ENCODE measurements at places on chromosomes 16 and 17.

GRCh38 chr17:17849147-17849820, 12.5 kb upstream of the SREBF1 start:
- peak; percentile 81 for DNase-seq

DNA sequence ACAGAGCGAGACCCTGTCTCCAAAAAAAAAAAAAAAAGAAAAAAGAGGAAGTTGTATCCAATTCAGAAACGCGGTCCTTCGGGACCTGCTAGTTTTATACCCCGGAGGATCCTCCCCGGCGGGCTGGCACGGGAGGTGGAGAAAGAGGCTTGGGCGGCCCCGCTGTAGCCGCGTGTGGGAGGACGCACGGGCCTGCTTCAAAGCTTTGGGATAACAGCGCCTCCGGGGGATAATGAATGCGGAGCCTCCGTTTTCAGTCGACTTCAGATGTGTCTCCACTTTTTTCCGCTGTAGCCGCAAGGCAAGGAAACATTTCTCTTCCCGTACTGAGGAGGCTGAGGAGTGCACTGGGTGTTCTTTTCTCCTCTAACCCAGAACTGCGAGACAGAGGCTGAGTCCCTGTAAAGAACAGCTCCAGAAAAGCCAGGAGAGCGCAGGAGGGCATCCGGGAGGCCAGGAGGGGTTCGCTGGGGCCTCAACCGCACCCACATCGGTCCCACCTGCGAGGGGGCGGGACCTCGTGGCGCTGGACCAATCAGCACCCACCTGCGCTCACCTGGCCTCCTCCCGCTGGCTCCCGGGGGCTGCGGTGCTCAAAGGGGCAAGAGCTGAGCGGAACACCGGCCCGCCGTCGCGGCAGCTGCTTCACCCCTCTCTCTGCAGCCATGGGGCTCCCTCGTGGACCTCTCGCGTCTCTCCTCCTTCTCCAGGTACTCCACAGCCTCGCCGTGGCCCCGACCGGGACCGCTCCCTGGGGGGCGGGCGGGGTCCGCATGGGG, at the start of gene CDH3:
Gene CDH3 (plus strand): TSS at position 596 of the 779 bp plus-strand sequence. CDS start 70 bp downstream, at position 666.
- peak; percentile 6 for DNase-seq

DNA sequence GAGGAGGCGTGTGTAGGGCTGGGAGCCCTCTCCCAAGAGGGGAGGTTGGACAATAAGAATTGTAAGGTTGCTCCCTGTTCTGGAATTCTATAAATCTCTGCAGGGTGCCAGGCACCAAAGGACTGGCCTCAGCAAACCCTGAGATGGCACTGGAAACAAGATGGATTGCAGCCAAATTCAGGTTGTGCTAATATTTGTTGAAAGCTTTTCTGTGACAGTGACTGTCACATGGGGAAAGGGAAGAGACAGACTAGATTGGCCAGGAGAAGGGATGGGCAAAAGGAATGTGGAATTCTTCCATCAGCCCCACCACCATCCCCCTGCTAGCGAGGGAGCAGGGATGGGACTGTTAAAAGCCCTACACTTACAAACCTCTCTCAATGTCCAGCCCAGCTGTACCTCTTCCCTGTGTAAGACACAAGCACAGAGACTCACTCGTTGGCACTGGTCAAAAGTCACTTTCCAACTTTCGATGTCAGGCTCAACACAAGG, 62.4 kb downstream of the SOX9 start:
- no peak for DNase-seq

DNA sequence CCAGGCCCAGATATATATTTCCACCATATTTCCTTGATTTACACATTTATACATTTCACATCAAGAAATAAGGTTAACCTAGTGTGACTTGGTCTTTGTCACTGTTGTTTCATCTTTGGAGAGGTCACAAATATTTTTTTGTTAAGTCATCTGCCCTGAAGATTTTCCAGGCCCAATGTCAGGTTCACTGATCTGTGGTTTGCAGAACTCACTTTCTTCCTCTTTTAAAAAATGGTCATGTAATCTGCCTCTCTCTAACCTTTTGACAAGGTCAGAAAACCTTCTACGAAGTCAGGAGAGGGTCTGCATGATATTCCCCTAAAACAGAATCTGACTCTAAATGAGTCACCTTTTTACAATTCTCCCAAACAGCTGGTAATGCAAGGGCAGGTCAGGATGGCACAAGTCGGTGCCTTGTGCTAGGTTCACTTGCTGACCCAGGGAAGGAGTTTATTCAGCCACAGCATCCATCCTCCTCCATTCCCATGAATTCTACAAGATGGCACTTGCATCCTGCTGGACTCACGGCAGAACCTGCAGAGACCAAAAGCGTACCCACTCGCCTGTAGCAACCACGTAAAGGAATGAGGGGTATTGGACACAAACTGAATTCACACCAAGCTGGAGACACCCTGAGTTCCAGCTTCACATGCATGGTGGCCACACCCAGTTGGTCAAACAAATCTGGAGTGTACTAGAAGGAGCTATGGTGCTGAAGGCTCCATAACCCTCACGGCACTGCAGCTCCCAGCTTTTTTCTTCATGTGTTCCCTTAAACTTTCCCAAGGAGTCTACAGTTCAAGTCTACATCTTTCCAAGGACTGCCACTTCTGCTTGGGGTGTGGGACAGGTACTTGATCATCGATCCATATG, 1.6 kb upstream of the KIAA0513 start:
- no peak for DNase-seq

GRCh38 chr16:2415085-2415484, 14.2 kb upstream of the CCNF start:
- DNase-seq = no peak

DNA sequence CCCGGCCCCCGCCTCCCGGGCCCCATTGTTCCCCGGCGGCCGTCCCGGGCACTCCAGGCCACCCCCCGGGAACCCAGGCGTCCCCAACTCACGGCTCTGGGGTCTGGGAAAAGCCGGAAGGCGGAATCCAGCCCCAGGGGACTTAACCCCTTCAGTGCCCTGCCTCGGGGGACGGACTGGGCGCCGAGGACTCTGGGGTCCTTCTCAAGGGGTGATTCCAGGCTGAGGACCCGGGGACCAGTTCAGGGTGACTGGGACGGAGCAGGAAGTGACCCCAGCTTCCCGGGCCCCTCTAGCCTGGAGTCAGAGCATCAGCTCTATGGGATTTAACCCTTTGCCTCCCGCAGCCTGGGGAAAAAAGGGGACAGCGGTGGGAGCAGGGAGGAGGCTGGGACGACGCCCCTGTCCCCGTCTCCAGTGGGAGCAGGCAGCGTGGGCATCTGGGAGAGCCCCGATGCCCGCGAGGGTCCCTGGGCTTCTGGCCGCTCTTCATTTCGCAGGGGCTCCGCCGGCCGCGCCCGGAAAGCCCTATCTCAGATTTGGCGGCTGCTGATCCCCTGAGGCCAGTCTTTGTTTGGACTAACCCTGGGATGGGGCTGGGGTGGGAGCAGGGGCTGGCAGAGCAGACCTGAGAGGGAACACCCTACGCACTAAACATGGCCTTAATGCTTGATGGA, at the start of gene ZNF629:
Gene ZNF629 (minus strand): TSS at position 270 of the 677 bp plus-strand sequence. CDS start 2,723 bp downstream, outside the sequence.
- DNase-seq = no peak

GRCh38 chr16:6841392-6841791, 491.3 kb upstream of the RBFOX1 start:
- DNase-seq = no peak

- DNase-seq = no peak
These were observed 9.6 kb upstream of the RBFOX3 start for GRCh38 chr17:79620207-79621038.

- no peak for DNase-seq
These were observed 37.1 kb upstream of the CACNG1 start for GRCh38 chr17:67007266-67007665.

DNA sequence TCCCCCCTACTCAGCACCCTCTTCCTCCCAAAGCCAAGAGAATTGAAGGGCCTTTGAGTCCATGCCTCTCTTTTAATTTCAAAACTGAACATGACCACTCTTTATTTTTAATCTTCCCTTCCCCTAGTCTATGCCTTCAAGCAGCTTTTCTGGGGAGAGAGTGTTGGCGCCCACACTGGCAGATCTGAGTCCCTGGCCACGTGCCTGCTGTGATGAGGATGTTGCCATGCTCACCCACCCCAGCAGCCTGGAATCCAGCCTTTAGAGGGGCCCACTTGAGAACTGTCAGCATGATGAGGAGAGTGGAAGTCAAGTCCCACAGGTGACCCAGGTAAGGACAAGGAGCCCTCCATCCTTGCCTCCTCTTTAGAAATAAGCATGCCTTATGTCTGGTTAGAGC, 20.3 kb upstream of the CACNG3 start:
- DNase-seq = no peak

DNA sequence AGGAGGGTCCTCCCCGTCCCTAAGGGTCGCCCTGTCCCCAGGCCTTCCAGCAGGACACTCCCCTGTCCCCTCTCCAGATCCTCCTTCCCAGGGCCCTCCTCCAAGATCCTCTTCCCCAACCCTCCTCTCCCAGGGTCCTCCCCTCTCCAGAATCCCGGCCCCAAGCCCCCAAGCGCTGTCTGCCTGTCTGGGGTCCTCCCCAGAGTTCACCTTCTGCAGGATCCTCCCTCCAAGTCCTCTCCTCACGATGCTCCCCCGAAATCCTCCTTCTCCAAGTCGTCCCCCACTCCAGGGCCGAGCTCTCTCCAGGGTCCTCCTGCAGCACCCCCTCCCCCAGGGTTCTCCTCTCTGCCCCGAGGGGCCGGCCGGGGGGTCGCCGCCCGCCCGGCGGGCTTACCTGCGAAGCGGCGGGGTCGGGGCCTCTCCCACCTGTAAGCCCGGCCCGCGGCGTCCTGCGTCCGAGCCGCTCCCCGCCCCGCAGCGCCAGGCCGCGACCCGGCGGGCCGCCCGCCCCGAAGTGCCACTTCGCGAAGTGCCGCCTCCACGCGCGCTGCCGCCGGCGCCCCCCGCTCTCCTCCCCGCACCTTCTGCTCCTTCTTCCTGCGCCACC, 678 bp upstream of the BAIAP2 start:
- DNase-seq = no peak

GRCh38 chr16:7689234-7689633, 356.6 kb downstream of the RBFOX1 start:
- DNase-seq = no peak

DNA sequence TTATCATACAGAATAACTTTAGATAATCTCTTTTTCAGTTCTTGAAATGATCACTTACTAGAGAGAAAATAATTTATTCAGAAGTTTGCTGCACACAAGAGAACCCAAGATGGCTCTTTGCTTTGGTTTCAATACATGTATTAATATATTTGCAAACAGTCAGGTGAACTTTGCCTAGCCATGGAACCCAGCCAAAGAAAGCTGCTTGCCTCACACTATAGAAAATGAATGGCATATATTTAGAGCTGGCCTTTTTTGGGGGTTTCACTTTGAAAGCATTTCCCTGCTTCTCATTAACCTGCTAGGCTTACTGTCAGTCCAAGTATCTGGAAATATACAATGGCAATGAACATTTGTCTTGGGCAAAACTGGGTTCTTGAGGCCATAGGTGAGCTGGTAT, 75.3 kb downstream of the MRTFB start:
- no peak for DNase-seq

GRCh38 chr16:78641433-78641832, 542.0 kb downstream of the WWOX start:
- no peak for DNase-seq

DNA sequence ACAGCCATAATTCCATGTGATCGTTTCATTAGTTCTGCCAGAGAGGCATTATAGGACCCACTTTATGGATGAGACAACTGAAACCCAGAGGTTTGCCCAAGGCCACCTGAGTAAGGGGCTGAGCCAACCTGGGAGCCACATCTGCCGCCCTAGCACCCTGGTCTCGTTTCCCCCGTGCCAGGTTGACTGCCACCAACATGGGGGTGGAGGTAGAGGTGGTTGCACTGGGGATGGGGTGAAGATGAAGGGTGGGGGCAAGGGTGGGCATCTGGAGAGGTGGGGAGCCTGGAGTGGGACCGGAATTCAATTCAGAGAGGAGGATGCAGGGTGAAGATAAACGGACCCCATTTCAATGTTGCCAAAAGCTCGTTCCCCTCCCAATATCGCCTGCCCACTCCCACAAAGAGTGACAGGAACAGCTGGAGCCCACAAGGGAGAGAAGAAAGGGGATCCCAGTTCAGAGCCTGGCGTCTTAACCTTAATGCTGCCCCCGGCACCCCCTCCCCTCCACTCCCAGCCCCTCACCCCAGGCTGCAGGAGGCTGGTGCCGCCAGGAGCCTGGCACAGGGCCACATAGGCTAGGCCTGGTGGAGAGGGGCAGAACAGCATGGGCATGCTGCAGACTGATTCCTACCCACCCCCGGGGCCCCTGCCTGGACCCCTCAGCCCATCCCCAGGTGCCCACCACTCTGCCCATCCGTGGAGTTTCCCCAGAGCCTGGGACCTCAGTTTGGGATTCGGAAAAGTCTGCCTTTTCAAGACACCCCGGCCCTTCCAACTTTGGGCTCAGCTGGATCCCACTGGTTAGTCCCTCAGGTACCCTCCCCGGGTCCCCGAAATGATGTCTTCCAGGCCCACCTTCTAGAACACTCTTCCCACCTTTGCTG, 29.6 kb downstream of the NGFR start:
- no peak for DNase-seq

- no peak for DNase-seq
These were observed 681 bp downstream of the USP43 start for GRCh38 chr17:9645851-9646545.

- no peak for DNase-seq
These were observed 57.8 kb upstream of the CACNG5 start for GRCh38 chr17:66776999-66777688.

GRCh38 chr17:47621293-47622179, 28.2 kb upstream of the KPNB1 start:
- no peak for DNase-seq

DNA sequence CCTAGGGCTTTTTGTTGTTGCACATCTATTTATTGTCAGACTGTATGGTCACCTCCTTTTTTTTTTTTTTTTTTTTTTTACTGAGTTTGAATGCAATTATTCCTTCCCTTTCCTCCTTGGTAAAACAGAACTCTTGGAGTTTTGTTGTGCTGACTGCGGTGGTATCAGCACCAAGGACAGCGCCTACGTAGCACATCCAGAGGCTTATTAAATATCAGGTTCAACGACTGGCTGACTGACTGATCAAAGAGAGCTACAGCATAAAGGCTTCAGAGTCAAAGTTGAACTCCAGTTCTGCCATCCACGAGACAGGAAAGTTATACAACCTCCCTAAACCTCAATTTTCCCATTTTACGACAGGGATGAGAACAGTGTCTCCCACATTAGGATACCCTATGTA, 86.1 kb upstream of the RBFOX1 start:
- DNase-seq = no peak

DNA sequence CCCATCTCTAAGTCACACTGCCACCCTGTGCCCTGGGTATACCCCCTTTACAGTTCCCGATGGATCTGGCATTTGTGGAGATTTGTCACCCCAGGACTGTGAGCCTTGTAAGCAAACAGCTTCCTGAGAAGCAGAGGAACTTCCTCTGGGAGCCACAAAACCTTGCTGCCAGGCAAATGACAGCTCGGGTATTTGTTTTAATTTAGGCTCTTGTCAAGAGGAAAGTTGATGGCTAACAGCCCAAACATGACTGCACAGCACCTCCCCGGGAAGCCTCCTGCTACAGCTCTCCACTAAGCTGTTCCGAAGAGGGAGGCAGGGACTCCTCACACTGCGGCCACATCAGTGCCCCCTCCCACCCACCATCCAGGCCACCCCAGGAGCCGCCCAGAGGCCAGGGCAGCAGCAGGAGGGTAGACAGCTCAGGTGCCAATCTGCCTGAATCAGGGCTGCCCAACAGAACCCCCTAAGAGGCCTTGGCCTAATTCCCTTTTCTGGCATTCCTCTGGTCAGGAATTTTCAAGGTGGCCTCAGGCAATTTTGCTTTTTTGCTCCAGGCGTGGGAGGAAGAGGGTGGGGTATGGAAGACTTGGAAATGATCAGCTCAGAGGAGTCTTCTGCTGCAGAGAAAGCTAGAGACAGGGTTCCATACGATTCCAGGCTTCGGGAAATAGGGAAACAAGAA, 2.6 kb downstream of the ABR start:
- DNase-seq = no peak

GRCh38 chr16:65394281-65394680, 272.4 kb upstream of the CDH11 start:
- no peak for DNase-seq
